AG04449 (cell line): ENCODE measurements at places on chromosomes 5 and 9.

DNA sequence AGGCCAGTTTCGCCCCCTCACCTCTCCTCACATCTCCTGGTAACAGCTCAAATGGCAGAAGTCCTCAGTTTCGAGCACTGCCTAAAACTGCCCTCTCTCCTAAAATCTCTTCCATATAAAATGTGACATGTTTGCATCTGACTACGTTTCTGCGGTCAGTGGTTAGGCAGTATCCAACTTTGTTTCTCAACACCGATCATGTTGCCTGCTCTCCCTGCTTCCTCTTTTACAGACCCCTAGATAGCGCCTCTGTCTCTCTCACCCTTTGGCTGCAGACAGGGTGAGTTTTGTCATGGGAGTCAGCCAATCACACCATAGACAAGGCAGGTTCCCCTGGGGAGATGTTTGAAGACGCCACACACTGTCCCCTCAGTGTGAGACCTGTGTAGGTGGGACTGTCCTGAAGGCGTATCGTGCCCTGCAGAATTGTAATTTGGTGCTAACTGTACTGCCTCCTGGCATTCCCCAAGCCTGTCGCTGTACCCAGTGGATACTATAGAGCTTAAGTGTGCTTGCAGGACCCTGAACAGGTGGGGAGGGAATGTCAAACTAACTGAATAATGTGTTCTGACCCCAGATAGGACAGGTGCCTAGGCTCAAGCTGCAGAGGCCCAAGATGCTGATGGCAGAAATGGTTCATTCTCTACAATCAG, 1.1 kb downstream of the HEXB start:
- DNase-seq, result no peak

- DNase-seq, result no peak
Observed at GRCh38 chr9:109097146-109097545, 22.6 kb downstream of the TMEM245 start.

- DNase-seq, result no peak
Observed at GRCh38 chr9:137762414-137763061, 115.0 kb upstream of the CACNA1B start.

DNA sequence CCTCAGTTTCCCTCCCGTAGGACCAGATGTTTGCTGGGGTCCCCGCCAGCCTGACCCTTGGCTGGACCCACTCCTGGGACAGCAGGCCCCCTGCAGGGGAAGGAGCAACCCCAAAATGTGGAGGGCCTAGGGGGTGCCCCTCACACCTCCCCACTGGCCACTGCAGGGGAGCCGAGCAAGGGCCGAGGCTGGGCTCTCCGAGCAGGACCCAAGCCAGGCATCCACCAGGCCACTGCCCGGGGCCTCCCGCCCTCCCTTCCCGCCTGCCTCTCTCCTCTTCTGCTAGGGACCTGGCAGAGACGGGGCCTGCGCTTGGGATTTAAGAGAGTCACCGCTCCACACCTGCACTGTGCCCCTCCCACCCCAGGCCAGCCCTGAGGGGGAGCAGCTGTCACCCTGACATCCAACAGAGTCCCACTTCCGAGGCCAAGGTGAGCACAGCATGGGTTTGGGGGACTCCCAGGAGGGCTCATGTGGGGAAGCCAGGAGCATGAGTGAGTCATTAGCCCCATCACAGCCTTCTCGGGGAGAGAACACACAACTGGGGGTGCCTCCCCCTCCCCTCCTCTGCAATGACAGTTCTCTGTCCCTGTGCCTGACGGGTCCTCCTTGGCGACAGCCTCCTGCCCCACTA, 15.8 kb downstream of the SOHLH1 start:
- DNase-seq, result no peak

DNA sequence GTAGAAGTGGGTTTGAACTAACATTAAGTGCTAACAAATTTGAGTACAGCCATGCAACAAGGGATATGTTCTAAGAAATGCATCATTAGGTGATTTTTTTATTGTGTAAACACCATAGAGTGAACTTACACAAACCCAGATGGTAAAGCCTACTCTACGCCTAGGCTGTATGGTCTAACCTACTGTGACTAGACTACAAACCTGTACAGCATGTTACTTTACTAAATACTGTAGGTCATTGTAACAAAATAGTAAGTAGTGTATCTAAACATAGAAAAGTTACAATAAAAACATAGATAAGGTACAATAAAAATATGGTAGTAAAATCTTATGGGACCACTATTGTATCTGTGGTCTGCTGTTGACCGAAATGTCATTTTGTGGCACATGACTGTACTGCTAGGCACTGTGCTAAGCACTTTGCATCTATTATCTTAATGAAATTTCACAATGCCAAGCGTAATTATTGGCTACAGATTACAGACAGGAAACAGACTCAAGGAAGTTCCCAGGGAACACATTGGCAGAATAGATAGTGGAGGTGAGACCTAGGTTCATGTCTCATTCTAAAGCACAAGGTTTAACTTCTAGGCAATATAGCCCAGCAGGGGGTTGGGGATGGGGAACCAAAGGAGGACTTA, 62.7 kb downstream of the ATP10B start:
- DNase-seq, result no peak

DNA sequence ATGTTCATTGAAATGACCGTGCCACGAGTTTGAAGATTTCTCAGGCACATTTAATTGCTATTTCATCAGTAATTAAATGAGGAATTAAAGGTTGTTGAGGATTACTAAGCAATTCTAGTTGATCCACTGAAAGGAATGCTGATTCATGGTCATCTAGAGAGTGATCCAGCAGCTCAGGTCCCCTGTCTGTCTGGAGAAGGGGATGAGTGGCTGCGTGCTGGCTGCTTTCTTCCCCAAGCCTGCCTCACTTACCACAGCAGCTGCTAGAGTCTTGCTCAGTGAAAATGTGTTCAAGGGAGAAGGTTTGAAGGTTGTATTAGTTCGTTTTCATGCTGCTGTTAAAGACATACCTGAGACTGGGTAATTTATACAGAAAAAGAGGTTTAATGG, 7.8 kb upstream of the TGFBI start:
- no peak for DNase-seq

- peak; percentile 63 for DNase-seq
Observed at GRCh38 chr5:168793841-168794837, 215.0 kb upstream of the PANK3 start.

DNA sequence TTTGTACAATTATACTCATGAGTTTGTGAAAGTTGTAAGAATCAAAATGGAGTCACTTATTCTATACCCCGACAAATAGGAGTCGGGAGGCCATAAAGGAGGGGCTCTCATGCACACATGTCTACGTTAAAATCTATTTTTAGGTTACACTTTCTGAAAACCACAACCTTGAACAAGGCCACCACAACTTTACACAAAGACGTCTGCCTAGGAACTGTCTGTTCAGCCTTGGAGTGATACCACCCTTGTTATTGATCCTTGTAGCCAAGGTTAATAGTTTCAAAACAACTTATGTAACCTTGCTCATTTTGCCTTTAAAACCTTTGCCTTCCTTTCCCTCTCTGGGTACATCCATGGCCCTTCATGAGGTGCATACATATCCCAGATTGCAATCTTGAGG, 4.1 kb upstream of the NDFIP1 start:
- no peak for DNase-seq

- peak; percentile 55 for DNase-seq
Observed at GRCh38 chr5:145975361-145976066, 39.1 kb downstream of the SH3RF2 start.

DNA sequence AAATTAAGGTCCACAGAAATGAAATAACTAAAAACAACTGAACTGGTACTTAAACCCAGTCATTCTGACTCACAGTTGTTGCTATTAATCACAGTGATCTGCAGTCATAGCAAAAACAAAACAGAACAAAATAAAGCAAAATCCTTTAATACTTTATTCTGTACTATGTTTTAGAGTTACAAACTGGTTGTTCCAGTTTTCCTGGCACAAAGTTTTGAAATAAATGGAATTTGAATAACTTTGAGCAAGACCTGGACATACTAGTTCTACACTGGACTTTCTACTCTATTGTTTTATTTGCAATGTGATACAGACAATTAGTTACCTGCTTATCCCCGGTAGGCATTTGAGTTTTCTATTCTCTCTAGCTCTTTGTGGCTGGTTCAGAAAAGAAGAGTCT, 147.9 kb downstream of the DMRT2 start:
- no peak for DNase-seq

DNA sequence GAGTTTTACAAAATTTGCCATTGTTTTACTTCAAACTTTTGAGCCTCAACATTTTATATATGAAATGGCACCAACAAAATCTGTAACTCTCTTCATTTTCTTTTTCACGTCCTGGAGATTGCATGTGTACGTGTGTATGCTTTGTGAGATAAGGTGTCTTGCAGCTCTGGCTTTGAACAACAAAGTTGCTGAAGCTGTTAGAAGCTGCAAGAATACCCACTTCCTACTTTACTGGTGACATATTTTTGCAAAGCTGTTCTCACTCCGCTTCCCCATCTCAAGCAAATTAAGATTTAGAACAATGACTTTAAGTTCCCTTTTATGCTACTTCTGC, 41.8 kb downstream of the FYB1 start:
- DNase-seq, result no peak

DNA sequence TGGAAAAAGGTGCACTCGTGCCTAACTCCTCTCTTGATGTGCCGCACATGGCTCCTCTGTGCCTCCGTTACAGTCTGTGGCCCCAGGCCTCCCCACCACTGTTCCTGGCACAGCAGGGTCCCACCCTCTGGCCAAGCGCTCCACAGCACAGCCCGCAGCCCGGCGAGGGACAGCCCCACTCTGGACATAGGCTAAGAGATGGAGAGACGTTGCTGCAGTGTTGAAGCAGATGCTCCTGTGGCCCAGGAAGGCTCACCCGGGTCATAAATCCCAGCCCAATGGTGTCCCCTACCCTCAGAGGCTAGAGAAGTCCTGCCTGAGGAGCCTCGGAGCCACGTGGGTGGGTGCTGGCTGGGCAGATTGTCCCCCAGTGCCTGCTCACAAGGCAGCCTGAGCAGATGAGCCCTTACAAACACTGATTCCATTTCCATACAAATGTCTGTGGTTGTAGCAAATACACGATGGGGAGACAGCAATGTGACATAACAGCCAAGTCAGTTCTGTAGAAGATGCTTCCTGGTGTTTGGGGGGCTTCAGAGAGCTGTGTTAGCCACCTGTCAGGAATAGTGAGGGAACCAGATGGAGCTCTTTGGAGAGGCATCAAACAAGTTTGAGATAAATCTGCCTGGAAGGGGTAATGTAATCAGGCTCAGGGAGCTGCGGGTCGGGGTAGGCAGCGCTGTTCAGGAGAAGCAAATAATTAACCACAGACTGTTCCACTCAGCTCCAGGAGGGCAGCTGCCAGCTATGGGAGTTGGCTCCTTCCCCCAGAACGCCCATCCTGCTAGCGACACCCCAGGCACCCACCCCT, 41.7 kb downstream of the C5orf15 start:
- no peak for DNase-seq

GRCh38 chr9:94080249-94080648, 4.0 kb upstream of the PTPDC1 start:
- DNase-seq, result no peak

DNA sequence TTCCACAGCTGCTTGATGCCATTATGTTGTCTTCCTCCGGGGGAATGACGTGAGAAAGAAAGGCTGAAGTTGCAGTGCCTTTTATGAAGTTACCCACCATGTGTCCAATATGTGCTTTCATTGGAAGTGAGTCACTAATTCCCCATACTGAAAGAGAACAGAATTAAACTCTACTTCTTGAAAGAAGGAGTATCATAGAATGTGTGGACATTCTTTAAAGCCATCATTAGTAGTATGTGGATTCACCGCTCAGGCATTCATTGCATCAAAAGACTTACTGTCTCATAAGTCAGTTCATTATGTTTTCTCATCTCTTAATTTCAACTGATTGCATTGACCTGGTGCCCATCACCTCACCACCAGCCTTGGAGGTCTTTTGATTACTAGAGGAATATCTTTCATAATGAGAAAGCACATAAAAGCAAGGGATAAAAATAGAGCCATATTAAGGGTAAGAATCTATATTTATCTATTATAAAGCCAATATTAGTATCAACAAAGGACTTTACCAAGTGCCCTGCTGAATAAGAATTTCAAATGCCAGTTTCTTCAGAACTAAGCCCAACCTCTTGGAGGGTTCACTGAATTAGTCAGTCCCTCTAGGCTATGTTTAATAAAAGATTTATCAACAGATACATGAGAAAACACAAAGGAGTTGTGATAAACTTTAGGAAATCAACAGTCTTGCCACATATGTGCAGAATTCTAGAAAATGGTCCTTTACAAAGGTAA, 516.1 kb downstream of the NTRK2 start:
- DNase-seq, result no peak

DNA sequence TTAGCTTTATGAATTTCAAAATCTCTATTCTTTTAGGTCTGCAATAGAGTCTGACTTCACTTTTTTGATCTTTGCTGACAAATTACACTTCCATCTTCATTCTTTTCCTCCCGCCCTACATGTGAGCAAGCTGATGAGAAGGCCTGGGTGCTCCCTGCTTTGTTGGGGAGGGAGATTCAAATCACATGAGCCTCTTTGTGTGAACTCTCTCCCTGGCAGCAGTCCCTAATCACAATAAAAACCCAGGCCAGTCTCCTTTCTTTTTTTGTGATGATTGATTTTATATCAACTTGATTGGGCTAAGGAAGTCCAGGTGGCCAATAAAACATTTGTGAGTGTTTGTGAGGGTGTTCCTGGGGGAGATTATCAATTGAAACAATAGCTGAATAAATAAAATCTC, 89.4 kb downstream of the PSAT1 start:
- DNase-seq, result no peak

DNA sequence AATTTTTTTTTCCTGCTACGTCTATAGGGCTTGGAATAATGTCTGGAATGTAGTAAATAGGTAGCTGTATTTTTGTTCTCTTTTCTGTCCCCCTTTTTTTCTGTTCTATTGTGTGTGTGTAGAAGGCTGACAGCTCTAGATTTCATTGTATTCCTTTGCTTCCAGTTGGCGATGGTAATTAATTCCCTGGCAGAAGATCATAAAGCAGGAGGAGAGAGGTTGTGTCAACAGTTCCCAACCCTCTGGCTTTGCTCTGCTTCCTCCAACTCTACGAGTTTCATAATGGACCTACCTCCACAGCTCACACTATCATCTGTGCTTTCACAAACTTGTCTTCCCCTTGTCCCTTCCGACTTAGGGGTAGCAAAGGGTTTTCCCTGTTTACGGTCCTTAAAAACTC, 117.9 kb upstream of the CDH18 start:
- DNase-seq, result no peak

- DNase-seq, result no peak
Observed at GRCh38 chr9:83962165-83962564, 17.9 kb downstream of the HNRNPK start.

DNA sequence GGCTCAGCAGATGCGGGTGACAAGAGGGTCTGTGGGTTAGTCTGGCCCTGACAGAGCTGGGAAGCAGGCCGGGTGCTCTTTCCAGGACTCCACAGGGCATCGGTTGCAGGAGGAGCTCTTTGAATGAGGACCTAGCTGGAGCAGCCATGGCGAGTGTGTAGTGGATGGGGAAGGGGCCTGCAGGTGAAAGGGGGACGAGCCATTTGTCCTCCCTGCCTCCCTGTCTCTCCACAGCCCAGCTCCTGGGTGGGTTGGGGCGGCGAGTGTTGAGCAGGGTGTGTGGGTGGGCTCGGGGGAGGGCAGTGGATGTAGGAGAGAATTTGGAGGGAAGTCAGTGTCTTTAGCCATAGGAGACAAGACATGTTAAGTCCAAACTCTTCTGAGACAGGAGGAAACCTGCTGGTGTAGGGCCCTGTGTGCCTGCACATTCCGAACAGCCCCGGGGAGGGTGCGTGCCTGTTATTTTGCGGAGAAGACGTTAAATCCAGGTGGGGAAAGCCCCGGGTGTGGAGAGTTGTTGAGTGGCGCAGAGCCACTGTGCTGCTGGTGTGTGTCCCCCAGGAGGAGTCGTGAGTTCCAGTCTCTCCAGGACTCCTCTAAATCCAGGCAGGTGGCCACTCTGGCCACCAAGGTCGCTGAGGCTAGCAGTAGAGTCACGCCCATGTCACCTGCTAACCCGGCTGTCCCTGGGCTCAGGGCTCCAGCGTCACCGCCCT, 73.6 kb downstream of the PSMB7 start:
- no peak for DNase-seq
